ENCODE measurements at places on chromosomes 3 and 15. TPM values are rescaled to one million over a fixed set of nuclear protein-coding genes. Genes with fewer than 3 reads are reported as not detected.

AHSG gene
- total RNA-seq = not detected

GABRR3 gene
- total RNA-seq = not detected

TM4SF4 gene
- total RNA-seq = 0.34 TPM

GUCA1C gene
- not detected for total RNA-seq

DNAH12 gene
- 0.29 TPM for total RNA-seq

RYR3 gene
- total RNA-seq = 3.8 TPM

CD86 gene
- 0.33 TPM for total RNA-seq

TMCO5A gene
- total RNA-seq = not detected

ATP8B4 gene
- total RNA-seq = 1.8 TPM

ASB14 gene
- total RNA-seq = not detected

GPR156 gene
- 11.8 TPM for total RNA-seq

CASR gene
- 0.02 TPM for total RNA-seq

GOLGA8T gene
- 0.51 TPM for total RNA-seq

THSD4 gene
- total RNA-seq = 82.0 TPM

CA12 gene
- total RNA-seq = 1.0 TPM

CTNNB1 gene
- total RNA-seq = 545 TPM

TTC14 gene
- 79.9 TPM for total RNA-seq

ABHD10 gene
- total RNA-seq = 26.4 TPM

ADPRH gene
- 1.9 TPM for total RNA-seq

PGBD4 gene
- total RNA-seq = 1.5 TPM

Data from mesothelial cell of epicardium (in vitro differentiated cells).